ENCODE measurements at places on chromosomes 2 and 18.
A peak's percentile ranks its signal among the peaks of the same experiment; 100 is the strongest.

GRCh38 chr2:38394903-38395341 is 17.8 kb upstream of the ATL2 start:
- peak; percentile 77 for ATAC-seq

DNA sequence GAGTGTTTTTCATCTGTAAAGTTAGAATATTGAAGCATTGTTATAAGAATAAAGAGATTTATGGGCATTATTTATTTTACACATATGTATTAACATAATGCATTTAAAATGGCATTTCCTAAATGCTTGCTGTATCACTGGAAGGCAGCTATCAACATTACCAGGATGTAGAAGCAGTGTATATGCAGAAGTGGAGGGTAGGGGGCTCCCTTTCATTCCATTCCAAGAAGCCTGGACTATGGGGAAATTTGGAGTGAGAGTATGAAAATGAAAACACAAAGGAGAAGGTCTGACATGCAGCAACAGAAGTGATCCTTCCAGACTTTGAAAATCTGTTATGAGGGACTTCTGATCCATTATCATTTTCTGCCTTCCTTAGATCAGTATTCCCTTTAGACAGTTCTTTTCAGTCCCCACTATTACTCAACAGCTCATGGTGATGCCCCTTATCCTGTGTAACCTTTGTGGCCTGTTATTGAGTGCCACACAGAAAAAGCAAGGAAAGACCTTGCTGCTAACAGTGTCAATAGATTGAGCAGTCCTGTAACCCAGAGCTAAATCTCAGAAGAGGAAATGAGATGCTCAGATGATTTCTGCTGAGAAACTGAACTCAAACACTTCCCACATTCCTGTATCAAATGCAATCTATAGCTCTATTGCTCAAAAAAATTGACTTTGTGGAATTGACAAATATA is 216.6 kb downstream of the HNMT start:
- no peak for ATAC-seq

DNA sequence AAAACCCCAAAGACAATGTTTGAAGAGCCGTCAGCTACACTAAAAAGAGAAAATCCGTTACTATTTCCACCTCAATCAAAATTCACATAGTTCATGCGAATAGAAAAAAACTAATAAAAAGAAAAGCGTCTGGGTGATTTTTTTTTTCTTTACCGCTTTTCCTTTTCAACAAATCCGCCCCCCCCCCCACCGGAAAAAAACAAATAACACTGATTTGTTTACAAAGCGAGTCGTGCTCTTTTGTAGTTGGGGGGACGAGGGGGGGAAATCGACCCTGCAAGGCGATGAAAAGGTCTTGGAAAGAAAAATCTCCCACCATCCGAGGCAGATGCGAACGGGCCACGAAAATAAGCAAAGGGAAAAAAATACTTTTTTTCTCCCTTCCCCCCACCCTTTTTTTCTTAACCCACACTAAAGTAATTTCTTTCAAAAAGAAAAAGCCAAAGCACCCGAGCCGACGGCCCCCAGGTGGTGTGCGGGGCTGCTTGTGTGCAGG is 638 bp downstream of the ZNF521 start:
- ATAC-seq = no peak

GRCh38 chr2:154374416-154374815 is 324.1 kb upstream of the KCNJ3 start:
- no peak for ATAC-seq

DNA sequence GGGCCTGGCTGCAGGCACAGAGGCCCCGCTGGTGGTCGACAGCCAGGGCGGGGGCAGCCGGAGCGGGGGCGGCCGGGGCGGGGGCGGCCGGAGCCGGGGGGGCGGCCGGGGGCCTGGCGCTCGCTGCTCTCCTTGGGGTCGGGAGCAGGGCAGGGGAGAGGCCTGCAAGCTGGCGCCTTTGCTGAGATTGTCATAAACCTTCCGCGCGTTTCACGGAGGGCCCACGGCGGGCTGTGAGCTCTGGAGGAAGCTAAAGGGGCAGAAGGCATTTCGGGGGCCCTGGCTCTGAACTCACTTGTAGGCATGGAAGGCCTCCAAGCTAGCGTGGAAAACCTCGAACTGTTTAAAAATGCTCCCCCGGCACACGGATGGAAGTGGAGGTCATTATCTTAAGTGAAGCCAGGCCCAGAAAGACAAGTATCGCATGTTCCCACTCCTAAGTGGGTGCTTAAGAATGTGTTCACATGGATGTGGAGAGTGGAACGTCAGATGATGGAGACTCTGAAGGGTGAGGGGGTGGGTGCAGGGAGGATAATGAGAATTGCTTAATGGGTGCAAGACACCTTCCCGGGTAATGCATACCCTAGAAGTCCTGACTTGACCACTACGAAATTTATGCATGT is 629 bp downstream of the PRELID3A start:
- ATAC-seq = no peak

GRCh38 chr2:98608962-98609604 is 694 bp downstream of the UNC50 start:
- ATAC-seq = no peak

DNA sequence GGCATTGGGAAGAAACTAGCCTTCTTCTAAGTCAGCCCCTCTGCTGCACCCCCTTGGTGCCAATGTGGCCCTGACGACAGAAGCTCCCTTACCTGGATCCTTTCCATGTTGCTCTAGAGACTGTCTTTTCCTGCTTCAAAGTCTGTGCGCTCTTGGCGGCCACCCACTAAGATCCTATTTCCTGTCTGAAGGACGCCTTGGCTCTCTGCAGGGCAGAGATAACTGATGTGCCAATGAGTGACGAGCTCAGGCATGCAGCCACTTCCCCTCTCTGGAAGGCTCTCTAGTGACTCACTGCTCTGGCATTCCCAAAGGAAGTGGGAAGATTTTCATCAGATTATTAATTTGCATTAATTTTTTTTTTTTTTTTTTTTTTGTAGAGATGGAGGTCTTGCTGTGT is 273.5 kb downstream of the CDH20 start:
- ATAC-seq = no peak

GRCh38 chr2:81542119-81542518 is 1237.6 kb upstream of the LRRTM1 start:
- no peak for ATAC-seq

DNA sequence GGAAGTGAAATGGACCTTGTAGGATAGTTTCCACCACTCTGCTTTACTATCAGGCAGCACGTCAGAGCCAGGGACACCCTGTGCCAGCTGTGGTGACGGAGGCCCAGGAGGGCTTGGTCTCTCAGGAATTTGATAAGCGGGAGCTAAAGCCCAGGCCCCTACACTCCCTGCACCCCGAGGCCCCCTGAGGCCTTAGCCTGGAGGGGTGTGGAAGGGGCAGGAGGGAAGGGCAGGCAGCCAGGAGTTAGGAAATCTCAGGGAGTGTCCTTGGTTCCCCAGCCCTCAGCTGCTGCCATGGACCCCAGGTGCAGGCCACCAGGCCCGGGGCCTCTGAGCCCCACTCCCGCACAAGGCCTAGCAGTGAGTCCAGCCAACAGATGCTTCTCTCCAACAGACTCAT is 38.2 kb downstream of the PDIA6 start:
- no peak for ATAC-seq

GRCh38 chr18:71673498-71673897 is 870.6 kb downstream of the CBLN2 start:
- ATAC-seq = no peak

DNA sequence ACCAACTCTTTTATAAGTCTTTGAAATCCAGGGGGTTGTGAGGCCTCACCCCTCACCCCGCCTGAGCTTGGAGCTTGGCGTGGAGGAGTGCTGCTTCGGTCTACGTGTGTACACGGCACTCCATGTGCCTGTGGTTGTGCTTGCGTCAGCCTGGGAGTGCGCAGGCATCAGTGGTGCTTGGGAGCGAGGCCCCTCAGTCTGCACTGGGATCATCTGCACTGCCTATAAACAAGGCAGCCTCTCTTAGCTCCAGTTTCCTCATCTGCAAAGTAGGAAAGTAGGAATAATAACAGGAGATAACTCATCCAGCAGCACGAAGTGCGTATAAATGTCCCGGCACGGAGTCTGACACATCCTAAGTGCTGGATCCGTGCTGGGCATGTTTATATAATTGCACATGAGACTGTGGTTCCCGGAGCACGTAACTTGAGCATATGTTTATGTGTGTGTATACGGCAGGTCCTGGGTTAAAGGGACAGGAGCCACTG is 1.2 kb downstream of the GYPC start:
- peak; percentile 33 for ATAC-seq

- no peak for ATAC-seq
Observed at GRCh38 chr2:105597806-105598803, 146.6 kb upstream of the NCK2 start.

GRCh38 chr2:173955867-173956266 is 9.3 kb downstream of the SP3 start:
- no peak for ATAC-seq

DNA sequence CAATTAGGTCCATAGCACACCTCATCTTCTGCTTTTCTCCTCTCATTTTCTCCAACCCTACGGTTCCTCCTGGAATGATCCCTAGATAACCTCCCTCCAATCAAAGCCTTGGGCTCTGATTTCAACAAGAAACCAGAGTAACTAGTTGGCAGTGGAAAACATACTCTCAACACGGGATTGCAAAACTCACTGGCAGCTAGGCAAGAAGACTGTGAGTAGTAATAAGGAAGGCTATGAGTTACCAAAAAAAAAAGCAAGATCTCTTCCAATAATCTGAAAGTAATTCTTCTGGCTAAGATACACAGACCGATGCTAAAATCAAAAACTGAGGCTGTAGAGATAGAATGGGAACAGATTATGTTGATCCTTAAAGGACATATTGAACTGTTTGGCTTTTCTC is 28.4 kb upstream of the CCDC102B start:
- ATAC-seq = no peak

DNA sequence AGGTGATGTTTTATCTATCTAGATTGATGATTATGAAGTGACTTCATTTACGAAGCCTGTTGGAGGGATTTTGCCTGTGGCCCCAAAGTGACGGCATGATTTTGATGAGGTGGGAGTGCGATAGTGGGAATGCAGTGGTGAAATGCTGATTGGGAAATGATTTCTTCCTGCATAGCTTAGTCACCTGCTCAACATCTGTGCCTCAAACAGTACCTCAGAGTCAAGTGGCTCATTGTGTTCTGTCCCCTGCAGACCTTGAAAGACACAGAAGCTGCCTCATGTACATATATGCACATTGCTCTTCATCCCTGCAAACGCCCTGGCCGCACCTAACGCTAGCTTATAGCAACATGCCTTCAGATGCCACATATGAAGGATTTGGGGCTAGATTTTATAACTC is 201.2 kb downstream of the TPGS2 start:
- ATAC-seq = no peak

DNA sequence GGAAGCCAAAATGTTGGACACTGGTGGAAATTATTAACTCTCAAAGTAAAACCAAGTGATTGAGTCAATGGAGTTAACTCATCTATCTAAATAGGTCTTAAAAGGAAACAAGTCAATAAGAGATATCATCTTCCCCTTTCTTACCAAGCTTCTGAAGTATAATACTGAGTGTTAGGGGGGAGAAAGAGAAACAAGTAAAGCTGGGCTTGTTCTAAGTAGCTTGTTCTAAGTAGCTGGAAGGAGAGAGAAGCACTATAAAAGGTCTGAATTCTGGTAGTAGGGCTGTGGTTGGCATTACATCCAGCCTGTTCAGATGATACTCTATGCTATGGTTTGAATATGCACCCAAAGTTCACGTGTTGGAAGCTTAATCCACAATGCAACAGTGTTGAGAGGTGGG is 26.8 kb downstream of the YES1 start:
- no peak for ATAC-seq

- no peak for ATAC-seq
Observed at GRCh38 chr18:78889250-78889649, 90.4 kb upstream of the SALL3 start.

DNA sequence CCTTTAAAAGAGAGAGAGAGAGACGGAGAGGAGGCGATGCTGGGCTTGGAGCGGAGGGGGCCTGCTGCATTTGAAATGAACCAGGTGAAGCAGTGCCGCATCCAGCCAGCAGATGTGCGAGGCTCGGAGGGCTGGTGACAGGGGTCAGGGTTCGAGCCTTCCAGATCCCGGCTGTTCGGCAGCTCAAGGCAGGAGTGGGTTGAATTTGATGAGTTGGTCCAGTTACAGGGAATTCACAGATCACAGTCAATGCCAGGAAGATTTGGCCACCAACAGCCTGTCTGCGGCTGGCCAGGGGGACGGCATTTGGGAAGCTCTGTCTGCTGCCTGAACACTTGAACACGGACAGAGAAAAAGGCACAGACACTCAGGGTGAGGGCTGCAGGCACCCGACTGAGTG is 48.6 kb downstream of the PTGR3 start:
- ATAC-seq = no peak

- no peak for ATAC-seq
Observed at GRCh38 chr2:43227830-43228281, 1.4 kb upstream of the ZFP36L2 start.

DNA sequence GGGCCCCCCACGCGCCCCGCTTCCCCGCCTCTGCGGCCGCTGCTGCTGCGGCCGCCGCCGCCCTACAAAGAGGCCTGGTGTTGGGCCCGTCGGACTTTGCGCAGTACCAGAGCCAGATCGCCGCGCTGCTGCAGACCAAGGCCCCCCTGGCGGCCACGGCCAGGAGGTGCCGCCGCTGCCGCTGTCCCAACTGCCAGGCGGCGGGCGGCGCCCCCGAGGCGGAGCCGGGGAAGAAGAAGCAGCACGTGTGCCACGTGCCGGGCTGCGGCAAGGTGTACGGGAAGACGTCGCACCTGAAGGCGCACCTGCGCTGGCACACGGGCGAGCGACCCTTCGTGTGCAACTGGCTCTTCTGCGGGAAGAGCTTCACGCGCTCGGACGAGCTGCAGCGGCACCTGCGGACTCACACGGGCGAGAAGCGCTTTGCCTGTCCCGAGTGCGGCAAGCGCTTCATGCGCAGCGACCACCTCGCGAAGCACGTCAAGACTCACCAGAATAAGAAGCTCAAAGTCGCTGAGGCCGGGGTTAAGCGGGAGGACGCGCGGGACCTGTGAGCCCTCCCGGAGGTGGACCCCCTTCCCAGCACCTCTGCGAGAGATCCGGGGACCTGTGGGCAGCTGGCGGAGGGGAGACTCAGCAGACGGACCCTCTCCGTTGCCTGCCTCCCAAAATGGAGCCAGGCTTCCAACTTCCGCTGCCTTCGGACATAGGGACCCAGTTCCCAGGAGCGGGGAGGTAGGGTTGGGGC is 1.9 kb downstream of the SP5 start:
- ATAC-seq = no peak

GRCh38 chr2:195382186-195382585 is 274.8 kb upstream of the SLC39A10 start:
- no peak for ATAC-seq

DNA sequence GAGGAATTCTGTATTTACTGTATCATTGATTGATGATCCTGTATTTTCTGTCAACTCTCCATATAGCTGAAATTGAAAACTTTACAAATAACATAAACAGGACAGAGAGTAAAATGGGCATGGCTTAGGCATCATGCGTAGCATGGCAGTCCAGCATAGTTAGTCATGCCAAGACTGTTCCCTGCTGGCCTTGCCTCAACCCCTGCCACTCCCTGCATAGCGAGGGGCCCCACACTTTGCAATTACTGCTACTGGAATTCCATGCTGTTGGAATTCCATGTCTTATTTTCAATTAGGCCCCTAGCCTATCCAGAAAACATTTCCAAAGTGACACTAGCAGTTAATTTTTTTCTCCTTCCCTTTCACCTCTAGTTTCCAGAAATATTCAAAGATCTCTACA is 15.1 kb upstream of the SOX11 start:
- ATAC-seq = no peak

GRCh38 chr2:240989451-240990265 is 8.8 kb upstream of the SNED1 start:
- no peak for ATAC-seq

GRCh38 chr2:46708492-46708891 is 207.1 kb downstream of the MCFD2 start:
- ATAC-seq = no peak

Measured in activated CD4-positive, CD25-positive, alpha-beta regulatory T cell treated with anti-CD3 and anti-CD28 coated beads, Interleukin-2, amount 50 U/mL, for 24 hours (primary cell).